Neural progenitor cell (in vitro differentiated cells): ENCODE measurements at places on chromosomes 13 and 19. TPM values are rescaled to one million over a fixed set of nuclear protein-coding genes. Genes with fewer than 3 reads are reported as not detected.
A peak's percentile ranks its signal among the peaks of the same experiment; 100 is the strongest.

DNA sequence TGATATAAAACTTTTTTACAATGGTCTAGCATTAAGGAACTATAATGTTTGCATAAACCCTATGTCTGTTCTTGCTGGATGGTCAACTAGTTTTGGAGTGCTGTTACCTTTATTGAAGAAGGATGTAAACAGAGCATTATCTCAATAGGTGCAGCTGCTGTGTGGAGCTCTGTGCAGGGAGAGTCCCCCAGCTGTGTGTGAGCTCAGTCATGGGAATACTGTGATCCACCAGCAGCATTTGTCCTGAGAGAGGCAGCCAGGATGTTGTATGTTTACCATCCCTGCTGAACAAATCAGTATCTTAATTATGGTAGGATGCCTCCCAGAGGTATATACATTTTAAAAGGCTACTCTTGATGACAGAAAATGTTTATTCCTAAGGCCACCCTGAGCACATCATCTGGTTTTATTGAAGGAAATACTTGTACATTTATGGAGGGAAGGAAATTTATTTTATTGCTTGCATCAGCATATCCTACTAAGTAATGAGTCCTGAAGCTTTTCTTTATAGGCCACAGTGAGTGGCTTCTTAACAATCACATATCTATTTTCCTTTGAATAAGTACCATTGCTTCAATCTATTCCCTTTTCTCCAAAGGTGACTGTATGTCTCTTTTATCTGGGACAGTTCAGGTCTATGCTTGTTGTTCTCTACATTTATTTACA lies 11.7 kb downstream of the RAP2A start:
- H3K27me3 ChIP-seq, result no peaks in the 10 kb centered on the region
- peaks cover 7% of the 10 kb centered on the region for H3K36me3 ChIP-seq
- no peak for DNase-seq

- H3K4me3 ChIP-seq, result no peak overlapping the region
- H3K27me3 ChIP-seq, result peaks cover 63% of the 10 kb centered on the region
These were observed 2.6 kb downstream of the MBNL2 start for GRCh38 chr13:97224544-97225300.

DNA sequence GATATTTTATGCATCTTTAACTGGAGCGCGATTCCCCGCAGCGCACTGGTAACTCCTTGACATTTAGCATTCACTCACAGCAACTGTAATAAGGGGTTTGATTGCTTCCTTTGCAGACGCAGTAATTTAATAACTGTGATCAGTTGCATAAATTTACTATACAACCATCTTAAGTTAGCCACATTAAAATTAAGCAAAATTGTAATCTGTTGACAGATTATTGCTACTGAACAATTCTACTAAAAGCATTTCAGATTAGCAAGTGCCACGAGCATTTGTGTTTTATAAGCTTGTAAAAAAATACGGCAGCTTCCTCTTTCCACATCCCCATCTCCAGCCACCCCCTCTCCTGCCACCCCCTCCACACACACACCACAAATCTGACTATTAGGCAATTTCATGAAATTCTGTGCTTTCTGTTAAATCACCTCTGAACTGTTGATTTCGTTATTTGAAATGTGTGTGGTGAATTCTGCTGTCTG lies 44.4 kb downstream of the TSHZ3 start:
- DNase-seq, result no peak
- H3K27ac ChIP-seq, result no peak overlapping the region
- no peak overlapping the region for H3K4me3 ChIP-seq
- H3K4me1 ChIP-seq, result no peaks in the 10 kb centered on the region

DNA sequence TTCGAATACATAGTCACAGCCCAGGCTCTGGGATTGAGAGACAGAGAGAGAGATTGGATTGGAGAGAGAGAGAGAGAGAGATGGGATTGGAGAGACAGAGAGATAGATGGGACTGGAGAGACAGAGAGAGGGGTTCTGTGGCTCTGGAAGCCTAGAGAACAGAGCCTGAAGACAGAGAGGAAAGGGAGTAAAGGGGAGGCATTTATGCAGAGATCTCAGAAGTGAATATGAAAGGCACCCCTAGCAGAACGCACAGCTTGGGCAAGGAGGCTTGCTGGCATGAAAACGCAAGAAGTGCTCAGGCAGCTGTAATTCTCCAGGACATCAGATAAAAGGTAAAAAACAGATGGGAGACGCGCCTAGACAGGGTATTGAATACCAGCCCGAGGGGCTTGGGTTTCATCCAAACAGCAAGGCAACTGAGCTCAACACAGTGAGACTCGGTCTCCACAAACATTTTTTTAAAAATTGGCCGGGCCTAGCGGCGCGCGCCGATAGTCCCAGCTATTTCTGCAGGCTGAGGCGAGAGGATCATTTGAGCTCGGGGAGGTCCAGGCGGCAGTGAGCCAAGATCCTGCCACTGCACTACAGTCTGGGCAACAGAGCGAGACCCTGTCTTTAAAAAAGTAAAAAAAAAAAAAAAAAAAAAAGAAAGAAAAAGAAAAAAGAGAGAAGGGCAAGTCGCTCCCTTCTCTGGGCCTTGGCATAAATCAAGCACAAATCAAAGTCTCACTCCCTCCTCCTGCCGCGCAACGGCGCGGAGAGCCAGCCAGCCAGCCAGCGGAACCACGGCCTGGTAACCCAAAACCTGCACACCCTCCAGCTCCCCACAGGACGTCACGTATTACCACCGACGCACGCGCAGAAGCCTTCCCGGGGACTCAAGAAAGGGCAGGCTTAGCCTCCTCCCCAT lies 774 bp upstream of the PPP2R1A start:
- no peak for DNase-seq
- peaks cover 5% of the 10 kb centered on the region for H3K36me3 ChIP-seq
- H3K27ac ChIP-seq, result peak overlapping the region; percentile 75
- H3K4me3 ChIP-seq, result peak overlapping the region; percentile 53
- no peaks in the 10 kb centered on the region for H3K27me3 ChIP-seq

- H3K4me1 ChIP-seq, result no peaks in the 10 kb centered on the region
- H3K27me3 ChIP-seq, result no peaks in the 10 kb centered on the region
- DNase-seq, result no peak
- no peak overlapping the region for H3K4me3 ChIP-seq
These were observed 20.5 kb upstream of the ALOX5AP start for GRCh38 chr13:30714629-30715371.

DNA sequence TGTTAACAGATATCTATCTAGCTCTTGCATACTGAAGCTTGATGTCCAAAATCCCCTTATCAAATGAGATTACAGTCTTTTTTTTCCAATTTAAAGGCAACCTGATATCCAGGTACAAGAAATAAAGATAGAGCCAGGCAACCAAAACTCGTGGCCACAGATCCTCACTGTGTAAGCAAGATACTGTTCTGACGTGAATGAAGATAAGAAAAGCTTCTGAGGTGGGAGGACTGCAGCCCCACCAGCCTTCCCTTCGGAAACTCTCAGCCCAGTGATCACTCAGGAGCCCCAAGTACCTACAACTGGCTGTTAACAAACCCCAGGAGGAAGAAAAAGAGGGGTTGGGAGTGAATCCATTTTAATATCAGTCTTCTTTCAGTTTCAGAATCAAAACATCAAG lies 191.6 kb downstream of the EFNB2 start:
- peaks cover 13% of the 10 kb centered on the region for H3K4me1 ChIP-seq
- H3K27me3 ChIP-seq, result peaks cover 18% of the 10 kb centered on the region
- no peak overlapping the region for H3K4me3 ChIP-seq
- DNase-seq, result no peak
- no peak overlapping the region for H3K27ac ChIP-seq

DNA sequence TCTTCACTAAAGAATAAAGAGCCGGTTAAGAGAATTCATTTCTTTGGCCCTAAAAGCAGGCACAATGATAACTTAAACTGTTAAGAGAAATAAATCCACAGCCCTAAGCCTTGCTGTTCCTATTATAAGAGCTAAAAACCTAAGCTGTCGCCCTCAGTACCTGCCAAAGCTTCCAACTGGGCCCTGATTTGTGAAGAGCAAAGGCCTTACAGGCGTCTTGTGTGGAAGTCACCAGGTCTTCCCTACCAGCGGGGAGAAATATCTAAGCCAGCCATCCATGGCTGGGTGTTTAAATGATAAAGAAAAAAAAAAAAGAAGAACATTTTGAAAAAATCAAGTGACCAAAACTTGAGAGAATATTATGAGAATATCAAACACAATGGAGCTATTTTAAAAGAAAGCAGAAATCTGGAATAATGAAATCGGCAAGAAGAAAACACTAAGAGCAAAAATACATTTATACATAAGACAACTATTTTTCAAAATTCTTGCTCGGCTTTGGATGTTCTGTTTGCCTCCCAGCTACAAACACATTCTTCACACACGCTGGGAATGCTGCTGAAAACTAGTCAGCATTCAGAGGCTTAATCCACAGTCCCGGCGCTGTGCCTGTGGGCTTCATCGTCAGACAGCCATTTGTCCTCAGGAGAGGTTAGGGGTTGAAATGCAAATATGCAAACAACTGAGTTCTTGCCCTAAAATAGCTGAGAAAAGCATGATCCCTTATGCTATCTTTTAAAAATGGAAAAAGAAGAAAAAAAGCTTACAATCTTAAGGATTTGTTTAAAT lies 89.8 kb upstream of the LSM14A start:
- peak overlapping the region; percentile 4 for H3K4me3 ChIP-seq
- DNase-seq, result peak; percentile 80

DNA sequence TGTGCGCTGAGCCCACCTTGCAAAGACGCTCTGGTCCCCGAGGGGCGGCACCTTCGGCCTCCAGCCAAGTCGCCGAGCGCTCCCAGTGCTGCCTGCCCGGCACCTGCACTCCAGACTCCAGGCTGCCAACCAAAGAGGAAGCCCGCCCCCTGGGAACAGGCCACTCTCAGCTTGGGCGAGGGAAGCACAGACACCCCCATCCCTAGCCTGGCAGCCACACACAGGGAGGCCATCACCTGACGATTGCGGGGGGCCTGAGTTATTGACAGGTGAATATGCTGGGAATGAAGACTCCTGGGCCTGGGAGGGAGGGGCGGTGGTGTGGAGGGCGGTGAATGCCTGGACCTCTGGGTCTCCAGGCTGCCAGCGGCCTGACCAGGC lies 10.3 kb upstream of the ZNF492 start:
- DNase-seq, result no peak
- H3K27ac ChIP-seq, result no peak overlapping the region
- no peaks in the 10 kb centered on the region for H3K27me3 ChIP-seq
- H3K4me1 ChIP-seq, result no peaks in the 10 kb centered on the region
- no peak overlapping the region for H3K4me3 ChIP-seq
- H3K36me3 ChIP-seq, result no peaks in the 10 kb centered on the region

DNA sequence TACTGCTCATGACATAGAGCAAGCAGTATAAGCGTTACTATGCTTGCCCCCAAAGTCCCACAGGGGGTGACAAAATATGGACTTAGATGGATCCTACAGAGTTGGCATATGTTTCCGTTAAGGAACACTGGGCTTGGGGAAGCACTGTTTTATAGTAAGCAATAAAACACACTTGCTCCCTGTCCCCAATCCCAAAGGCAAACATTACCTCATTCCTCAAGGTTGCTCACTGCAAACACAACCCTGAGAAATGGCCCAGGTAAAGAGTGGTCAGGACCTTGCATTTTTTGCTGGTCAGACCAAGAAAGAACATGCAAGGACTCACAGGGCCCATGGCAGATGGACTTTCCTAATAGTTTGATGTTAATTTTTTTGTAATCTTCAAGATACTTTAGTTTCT lies 32.3 kb downstream of the UGGT2 start:
- peaks cover 6% of the 10 kb centered on the region for H3K4me1 ChIP-seq
- no peak overlapping the region for H3K4me3 ChIP-seq
- H3K36me3 ChIP-seq, result no peaks in the 10 kb centered on the region
- no peaks in the 10 kb centered on the region for H3K27me3 ChIP-seq

- H3K27ac ChIP-seq, result no peak overlapping the region
- no peaks in the 10 kb centered on the region for H3K27me3 ChIP-seq
- H3K4me1 ChIP-seq, result peaks cover 6% of the 10 kb centered on the region
- no peak overlapping the region for H3K4me3 ChIP-seq
- no peaks in the 10 kb centered on the region for H3K36me3 ChIP-seq
These were observed 253.6 kb upstream of the MAB21L1 start for GRCh38 chr13:35729926-35730627.

GRCh38 chr13:103568314-103568713 lies 502.1 kb upstream of the SLC10A2 start:
- no peak for DNase-seq
- no peak overlapping the region for H3K4me3 ChIP-seq
- H3K27me3 ChIP-seq, result no peaks in the 10 kb centered on the region

Gene KLK2
- total RNA-seq, result not detected in 2 replicates

Gene N4BP2L1
- total RNA-seq, result 0.77 and 1.2 TPM in 2 replicates

Gene RABAC1
- 33.1 and 108 TPM in 2 replicates for total RNA-seq

Gene MBD3L2
- total RNA-seq, result not detected in 2 replicates

Gene ZNF773
- total RNA-seq, result 11.8 and 18.0 TPM in 2 replicates

Gene PIK3R2
- 21.4 and 41.8 TPM in 2 replicates for total RNA-seq

Gene KANK3
- total RNA-seq, result 1.9 TPM in 1 of 2 replicates, not detected in the other

Gene NDUFA13
- total RNA-seq, result 78.6 and 108 TPM in 2 replicates
